Fibroblast of the aortic adventitia (primary cell): ENCODE measurements at places on chromosomes 3 and 15. TPM values are rescaled to one million over a fixed set of nuclear protein-coding genes. Genes with fewer than 3 reads are reported as not detected.

IL17RD gene
- total RNA-seq = 9.5 and 13.6 TPM in 2 replicates

GASK1A gene
- total RNA-seq = 0.63 and 0.82 TPM in 2 replicates

PCOLCE2 gene
- 31.6 and 98.4 TPM in 2 replicates for total RNA-seq

ITIH4 gene
- 0.36 TPM in 1 of 2 replicates, not detected in the other for total RNA-seq

SPATA12 gene
- total RNA-seq = 0.09 TPM in 1 of 2 replicates, not detected in the other

UCN2 gene
- 0.54 TPM in 1 of 2 replicates, not detected in the other for total RNA-seq
